Dorsolateral prefrontal cortex (tissue), 122 donors: ENCODE measurements at places on chromosomes 13 and 19.

GRCh38 chr13:47796816-47797215, 204.3 kb downstream of the SUCLA2 start:
- peak; percentile 52 for DNase-seq

DNA sequence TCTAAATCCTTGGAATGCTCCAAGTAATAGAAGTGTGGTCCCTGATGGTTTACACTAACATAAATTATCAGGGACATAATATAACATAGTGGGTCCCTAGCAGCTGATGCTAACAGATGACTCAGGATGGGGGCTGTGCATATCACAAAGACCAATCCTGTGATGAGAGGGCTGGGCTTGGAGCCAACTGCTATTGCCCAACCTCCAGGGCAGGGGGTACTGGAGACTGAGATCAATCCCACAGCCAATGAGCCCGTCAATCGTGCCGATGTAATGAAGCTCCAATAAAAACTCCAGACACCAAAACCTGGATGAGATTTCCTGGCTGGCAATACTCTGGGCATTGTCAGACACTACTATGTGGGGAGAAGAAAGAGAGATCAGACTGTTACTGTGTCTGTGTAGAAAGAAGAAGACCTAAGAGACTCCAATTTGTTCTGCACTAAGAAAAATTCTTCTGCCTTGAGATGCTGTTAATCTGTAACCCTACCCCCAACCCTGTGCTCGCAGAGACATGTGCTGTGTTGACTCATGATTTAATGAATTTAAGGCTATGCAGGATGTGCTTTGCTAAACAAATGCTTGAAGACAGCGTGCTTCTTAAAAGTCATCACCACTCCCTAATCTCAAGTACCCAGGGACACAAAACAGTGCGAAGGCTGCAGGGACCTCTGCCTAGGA, 33.4 kb downstream of the ABCC4 start:
- no peak for DNase-seq

DNA sequence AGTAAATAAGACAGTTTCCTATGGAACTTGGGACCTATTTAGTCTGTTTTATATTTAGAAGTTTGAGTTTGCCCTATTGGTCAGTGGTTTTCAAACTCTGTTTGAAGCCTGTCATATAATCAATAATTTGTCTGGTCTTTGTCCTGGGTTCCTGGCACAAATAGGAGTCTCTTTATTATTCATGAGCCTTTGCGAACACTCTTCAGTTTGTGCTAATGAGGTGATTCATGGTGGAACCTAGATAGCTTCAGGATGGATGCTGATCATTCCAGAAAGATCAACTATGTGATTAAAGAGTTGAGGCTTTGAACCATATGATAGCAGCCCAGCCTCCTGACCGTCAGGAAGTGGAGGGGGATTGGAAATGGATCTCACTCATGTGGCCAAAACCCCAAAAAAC, 10.0 kb upstream of the VWA8 start:
- DNase-seq: no peak

DNA sequence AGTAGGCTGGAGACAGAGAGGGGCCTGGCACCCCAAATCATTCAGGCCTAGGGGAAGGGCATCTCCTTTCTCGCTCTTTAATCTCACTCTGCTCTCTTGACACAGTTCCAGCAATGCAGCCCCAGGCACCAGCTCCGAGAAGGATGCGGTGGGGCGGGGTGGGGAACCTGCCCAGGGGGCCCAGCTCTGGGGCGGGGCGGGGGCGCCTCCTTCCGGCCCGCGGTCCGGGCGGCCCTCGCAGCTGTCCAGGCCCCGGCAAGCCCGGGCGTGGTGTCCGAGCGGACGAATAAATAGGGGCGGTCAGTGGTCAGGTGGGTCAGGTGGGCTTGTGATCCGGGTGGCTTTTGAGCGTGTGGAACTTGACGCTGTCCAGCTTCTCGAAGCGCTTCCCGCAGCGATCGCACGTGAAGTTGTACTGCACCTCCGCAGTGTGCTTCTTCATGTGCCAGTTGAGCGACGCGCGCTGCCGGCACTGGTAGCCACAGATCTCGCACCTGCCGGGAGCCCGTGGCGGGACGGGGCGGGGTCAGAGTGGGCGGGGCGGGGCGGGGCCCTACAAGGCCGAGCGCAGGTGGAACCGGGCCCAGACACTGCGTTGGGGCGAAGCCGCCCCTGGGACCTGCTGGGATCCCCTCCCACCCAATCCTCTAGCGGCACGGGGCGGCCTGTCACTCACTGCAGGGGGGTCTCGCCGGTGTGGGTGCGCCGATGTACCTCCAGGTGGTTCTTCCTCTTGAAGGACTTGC, 2.7 kb upstream of the ELAVL3 start:
- no peak for DNase-seq

GRCh38 chr13:110455444-110455843, 106.1 kb downstream of the RAB20 start:
- DNase-seq: no peak

DNA sequence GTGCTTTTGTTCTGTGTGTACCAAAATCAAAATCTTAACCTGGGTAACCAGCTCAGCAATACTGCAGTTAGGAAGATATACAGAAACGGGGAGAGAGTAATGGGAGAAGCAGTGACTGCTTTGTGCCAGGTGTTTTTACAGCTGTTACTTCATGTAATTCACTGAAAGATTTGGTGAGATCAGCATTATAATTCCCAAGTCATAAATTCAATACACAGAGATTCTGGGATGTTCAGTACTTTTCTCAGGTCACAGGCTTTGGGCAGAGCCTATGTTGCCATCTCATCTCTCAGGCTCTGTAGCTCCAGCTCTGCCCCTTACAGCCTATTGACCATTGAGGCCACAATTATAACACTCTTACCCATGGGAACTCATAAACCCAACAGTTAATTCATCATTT, 138.5 kb downstream of the ZAR1L start:
- no peak for DNase-seq
